Mesenchymal stem cell (in vitro differentiated cells and primary cell): ENCODE measurements at places on chromosomes 6 and 20.

DNA sequence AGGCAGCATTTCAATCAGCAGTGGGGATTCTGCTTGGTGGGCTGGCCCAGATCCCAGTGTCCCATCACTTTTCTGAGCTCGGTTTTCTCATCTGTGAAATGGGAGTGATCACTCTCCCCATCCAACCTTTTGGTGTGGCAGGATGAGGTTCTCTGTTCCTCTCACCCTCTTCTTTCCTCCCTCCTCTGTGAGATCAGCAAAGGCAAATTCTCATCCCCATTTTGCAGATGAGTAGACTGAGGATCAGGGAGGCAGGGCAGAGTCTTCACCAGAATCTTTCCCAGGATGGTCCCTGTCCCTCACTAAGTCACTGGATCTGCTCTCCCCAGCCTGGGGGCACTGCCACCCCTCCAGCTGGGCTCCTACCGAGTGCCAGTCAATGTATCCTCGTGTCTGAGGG is 60.6 kb upstream of the SLC32A1 start:
- H3K27me3 ChIP-seq = peaks cover 58% of the 10 kb centered on the region
- H3K4me1 ChIP-seq = no peaks in the 10 kb centered on the region
- no peak for DNase-seq
- H3K36me3 ChIP-seq = no peaks in the 10 kb centered on the region
- H3K4me3 ChIP-seq = no peak overlapping the region
- no peak overlapping the region for H3K27ac ChIP-seq

- no peaks in the 10 kb centered on the region for H3K36me3 ChIP-seq
- H3K27ac ChIP-seq = no peak overlapping the region
- H3K4me1 ChIP-seq = no peaks in the 10 kb centered on the region
- no peaks in the 10 kb centered on the region for H3K27me3 ChIP-seq
- no peak overlapping the region for H3K4me3 ChIP-seq
Measured at GRCh38 chr6:107539849-107540464, 50.0 kb downstream of the SOBP start.

- peak; percentile 85 for DNase-seq
- H3K4me3 ChIP-seq = no peak overlapping the region
- H3K27ac ChIP-seq = peak overlapping the region; percentile 83
- H3K36me3 ChIP-seq = no peaks in the 10 kb centered on the region
Measured at GRCh38 chr6:119129148-119129967, 50.9 kb upstream of the FAM184A start.

DNA sequence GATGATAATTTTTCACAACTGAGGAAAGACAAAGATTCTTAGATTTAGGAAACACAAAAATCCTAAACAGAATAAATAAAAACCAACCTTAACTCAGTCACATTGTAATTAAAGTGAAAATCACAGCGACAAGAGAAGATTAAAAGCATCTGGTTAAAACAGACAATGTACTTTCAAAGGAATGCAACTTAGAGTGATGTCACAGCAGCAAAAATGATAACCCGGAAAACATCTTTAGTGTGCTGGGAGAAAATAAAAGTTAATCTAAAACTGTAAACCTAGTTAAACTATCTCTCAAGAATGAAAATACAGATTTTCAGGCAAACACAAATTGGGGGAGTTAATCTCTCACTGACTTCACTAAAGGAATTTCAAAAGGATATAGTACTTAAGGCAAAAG is 76.8 kb upstream of the OGFRL1 start:
- no peak overlapping the region for H3K4me3 ChIP-seq
- H3K27ac ChIP-seq = no peak overlapping the region
- no peaks in the 10 kb centered on the region for H3K27me3 ChIP-seq
- no peaks in the 10 kb centered on the region for H3K4me1 ChIP-seq
- DNase-seq = no peak
- no peaks in the 10 kb centered on the region for H3K36me3 ChIP-seq

DNA sequence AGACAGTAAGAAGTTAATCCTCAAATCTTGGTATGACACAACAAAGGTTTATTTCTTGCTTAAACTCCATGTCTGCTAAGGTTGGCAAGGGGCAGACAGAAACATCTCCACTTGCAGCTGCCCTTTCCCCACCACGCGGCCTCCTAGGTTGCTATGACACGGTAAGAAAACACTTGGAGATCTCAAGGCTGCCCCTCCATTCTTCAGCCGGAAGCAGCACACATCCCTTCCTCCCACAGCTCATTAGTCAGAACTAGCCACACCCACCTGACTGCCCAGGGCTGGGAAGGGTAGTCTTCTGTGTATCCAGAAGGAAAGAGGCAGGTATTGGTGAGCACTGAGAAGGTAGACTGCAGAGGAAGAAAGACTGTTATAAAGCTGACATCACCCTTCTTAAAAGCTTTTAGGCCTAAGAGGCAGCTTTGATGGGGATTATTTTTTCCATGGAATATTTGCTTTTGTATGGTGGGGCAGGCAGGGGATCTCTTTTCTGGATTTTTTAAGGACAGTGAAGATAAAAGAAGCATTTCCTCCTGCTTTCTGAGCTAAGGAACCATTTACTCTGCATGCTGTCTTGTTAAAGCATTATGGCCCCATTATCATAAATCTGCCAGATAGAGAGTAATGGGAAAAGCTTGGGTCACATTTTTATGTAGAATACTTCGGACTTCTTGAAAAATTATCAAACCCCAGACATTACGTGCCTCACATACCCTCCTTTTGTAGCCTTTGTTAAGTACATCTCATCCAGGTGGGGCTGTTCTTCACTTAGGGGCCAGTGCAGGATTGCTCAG is 41.6 kb downstream of the MRAP2 start:
- DNase-seq = no peak
- no peak overlapping the region for H3K27ac ChIP-seq
- H3K4me1 ChIP-seq = no peaks in the 10 kb centered on the region
- H3K4me3 ChIP-seq = no peak overlapping the region
- H3K27me3 ChIP-seq = no peaks in the 10 kb centered on the region

DNA sequence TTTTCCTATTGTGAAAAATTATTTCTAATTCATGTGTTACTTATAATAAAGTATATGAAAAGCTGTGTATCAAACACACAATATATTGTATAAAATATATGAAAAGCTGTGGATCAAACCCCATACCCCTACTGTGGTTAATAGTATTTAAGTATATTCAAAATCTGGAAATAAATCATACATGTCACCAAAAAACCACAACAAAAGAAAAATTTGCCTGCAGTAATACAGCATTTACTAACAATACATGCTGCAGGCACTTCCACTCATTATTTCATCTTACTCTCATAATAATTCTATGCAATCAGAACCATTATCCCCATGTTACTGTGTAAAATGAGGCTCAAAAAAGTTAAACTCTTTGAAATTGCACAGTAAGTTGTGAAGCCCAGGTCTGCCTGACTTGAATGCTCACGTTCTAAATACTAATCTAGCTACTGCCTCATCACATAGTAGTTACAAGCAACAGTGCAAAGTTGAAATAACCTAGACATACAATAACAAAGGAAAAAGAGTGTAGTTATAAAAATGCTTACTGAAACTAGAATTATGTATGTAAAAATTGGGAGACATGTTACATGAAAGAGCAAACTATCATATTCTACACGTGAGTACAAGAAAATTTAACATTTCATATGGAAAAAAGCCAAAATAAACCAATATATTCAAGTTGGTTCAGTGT is 61.7 kb downstream of the FAM217A start:
- no peaks in the 10 kb centered on the region for H3K4me1 ChIP-seq
- no peaks in the 10 kb centered on the region for H3K27me3 ChIP-seq
- H3K4me3 ChIP-seq = peak overlapping the region; percentile 92
- no peak overlapping the region for H3K27ac ChIP-seq

DNA sequence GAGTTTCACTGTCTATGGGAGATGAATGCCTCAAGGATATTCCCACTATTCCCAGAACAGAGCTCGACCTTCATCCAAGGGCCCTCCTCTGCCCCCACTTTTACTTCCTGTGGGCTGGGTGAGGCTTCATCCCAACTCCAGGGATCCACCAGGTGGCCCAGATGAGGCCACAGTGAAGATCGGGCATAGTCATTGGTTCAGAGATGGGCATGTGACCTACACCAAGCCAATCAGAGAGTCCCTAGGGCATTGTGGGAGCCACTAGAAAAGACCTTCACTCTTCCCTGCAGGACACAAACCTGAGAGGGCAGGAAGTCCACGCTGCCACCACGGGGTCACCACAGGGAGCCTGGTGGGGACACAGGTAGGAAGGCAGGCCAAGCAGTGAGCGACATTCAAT is 72.9 kb upstream of the SLC22A16 start:
- H3K27me3 ChIP-seq = no peaks in the 10 kb centered on the region
- H3K27ac ChIP-seq = no peak overlapping the region
- H3K4me3 ChIP-seq = no peak overlapping the region
- no peak for DNase-seq

- no peaks in the 10 kb centered on the region for H3K36me3 ChIP-seq
- DNase-seq = no peak
- H3K4me3 ChIP-seq = no peak overlapping the region
- peaks cover 62% of the 10 kb centered on the region for H3K27me3 ChIP-seq
- no peaks in the 10 kb centered on the region for H3K4me1 ChIP-seq
Measured at GRCh38 chr20:49404461-49404860, 78.0 kb downstream of the KCNB1 start.

DNA sequence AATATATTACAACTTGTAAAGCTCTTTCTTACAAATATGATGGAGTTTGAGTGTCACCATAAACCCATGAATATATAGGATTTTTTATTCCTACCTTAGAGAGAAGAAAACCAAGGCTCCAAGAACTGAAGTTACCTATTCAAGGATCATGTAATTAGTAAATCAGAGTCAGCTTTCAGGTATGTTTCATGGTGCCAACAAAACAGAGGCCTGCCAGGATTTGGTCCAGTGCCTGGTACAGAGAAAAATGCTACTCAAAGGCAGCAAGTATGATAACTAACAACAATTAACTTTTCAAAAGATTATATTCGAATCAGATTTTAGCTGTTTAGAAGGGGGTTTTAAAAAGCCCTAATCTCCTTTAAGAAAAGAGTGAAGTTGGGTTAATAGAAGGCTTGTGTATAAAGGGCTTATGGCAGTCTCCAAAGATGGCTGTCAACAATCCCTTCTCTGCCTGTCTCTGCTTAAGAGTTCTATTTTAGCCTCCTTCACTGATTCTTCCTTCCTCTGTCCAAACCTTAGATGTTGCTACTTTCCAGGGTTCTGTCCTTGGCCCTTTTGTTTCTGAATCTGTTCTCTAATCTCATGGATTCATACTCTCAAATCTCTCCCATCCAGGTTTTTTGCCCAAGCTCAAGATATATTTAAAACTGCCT is 7.8 kb downstream of the MAP3K7 start:
- H3K4me1 ChIP-seq = peaks cover 1% of the 10 kb centered on the region
- H3K27me3 ChIP-seq = no peaks in the 10 kb centered on the region
- H3K36me3 ChIP-seq = peaks cover 13% of the 10 kb centered on the region
- H3K27ac ChIP-seq = no peak overlapping the region
- no peak overlapping the region for H3K4me3 ChIP-seq

DNA sequence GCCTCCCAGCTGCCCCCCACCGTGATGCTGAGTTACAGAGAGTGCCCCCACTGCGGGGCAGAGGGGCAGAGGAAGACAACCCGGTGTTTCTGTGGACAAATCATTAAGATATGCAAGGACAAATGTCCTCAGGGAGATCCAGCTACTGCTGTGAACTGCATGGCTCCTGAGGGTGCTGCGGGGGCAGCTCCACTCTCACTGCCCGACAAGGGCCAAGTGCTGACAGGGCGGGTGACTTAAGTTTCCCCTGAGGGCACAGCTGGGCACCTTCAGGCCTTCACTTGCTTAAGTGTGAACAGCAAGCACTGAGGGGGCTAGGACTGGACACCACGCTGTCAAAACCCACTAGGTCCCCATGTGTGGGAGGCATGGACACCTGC is 26.2 kb upstream of the TCFL5 start:
- no peaks in the 10 kb centered on the region for H3K27me3 ChIP-seq
- no peak for DNase-seq
- peak overlapping the region; percentile 79 for H3K27ac ChIP-seq
- H3K4me1 ChIP-seq = peaks cover 30% of the 10 kb centered on the region
- no peak overlapping the region for H3K4me3 ChIP-seq

GRCh38 chr20:2797136-2797983 is 3.1 kb downstream of the CPXM1 start:
- peaks cover 16% of the 10 kb centered on the region for H3K4me1 ChIP-seq
- H3K27ac ChIP-seq = no peak overlapping the region
- H3K4me3 ChIP-seq = no peak overlapping the region
- no peak for DNase-seq
- H3K27me3 ChIP-seq = peaks cover 14% of the 10 kb centered on the region

GRCh38 chr6:27176096-27176495 is 71.4 kb upstream of the PRSS16 start:
- peak; percentile 74 for DNase-seq
- no peak overlapping the region for H3K27ac ChIP-seq
- no peaks in the 10 kb centered on the region for H3K36me3 ChIP-seq
- H3K27me3 ChIP-seq = peaks cover 12% of the 10 kb centered on the region
- H3K4me3 ChIP-seq = peak overlapping the region; percentile 97

GRCh38 chr6:161191007-161191406 is 82.9 kb downstream of the AGPAT4 start:
- no peak overlapping the region for H3K27ac ChIP-seq
- H3K4me1 ChIP-seq = peaks cover 11% of the 10 kb centered on the region
- no peak for DNase-seq
- no peaks in the 10 kb centered on the region for H3K27me3 ChIP-seq

DNA sequence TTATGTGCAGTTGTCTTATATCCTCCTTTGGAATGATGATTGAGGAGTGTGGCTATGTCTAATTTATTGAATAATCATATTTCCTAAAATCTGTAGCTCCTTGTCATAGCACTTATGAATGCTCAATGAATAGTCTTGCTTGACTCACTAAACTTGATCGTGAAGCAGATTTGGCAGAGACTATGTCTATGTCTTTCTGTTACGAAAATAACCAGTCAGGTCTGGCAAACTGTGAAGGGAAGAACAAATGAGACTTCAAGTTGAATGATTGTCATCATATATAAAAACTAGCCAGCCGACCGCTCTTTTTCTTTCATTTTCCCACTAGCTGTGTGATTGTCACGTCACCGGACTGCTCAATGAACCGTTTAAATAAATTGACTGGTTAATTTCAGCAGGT is 1303.9 kb upstream of the GJE1 start:
- no peaks in the 10 kb centered on the region for H3K4me1 ChIP-seq
- no peaks in the 10 kb centered on the region for H3K27me3 ChIP-seq
- no peak overlapping the region for H3K27ac ChIP-seq
- DNase-seq = no peak
- H3K4me3 ChIP-seq = no peak overlapping the region

DNA sequence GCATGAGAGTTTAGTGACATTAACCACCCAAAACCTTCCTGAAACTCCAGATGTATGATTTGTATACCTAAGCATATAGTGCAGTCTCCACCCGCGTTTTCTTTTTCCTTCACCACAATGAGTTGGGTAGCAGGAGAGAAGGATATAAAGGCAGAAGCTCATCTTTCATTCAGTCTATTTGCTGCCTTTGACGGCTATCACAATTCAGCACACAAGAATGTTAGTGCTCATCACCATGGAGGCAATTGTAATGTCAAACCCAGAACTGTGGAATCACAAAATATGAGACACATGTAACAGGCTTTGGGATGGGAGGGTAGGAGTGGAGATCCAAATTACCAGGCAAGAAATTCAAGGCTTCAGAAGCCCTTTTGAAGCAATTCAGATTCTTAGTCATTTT is 17.6 kb downstream of the ZHX3 start:
- no peak overlapping the region for H3K4me3 ChIP-seq
- H3K27me3 ChIP-seq = no peaks in the 10 kb centered on the region
- H3K4me1 ChIP-seq = peaks cover 5% of the 10 kb centered on the region
- DNase-seq = no peak
- H3K36me3 ChIP-seq = no peaks in the 10 kb centered on the region

GRCh38 chr6:101312652-101313051 is 80.9 kb upstream of the GRIK2 start:
- no peaks in the 10 kb centered on the region for H3K4me1 ChIP-seq
- no peak overlapping the region for H3K4me3 ChIP-seq
- no peaks in the 10 kb centered on the region for H3K27me3 ChIP-seq
- no peak overlapping the region for H3K27ac ChIP-seq
- no peak for DNase-seq
